SJSA1 (cell line): ENCODE measurements at places on chromosomes 4 and X. TPM values are rescaled to one million over a fixed set of nuclear protein-coding genes. Genes with fewer than 3 reads are reported as not detected.

GRCh38 chrX:119935215-119935874 is 8.2 kb downstream of the NKAP start:
- peaks cover 4% of the 10 kb centered on the region; the same call in 1 of the 2 replicates for H3K36me3 ChIP-seq
- H3K27me3 ChIP-seq, result no peaks in the 10 kb centered on the region
- DNase-seq, result no peak
- H3K27ac ChIP-seq, result no peak overlapping the region

DNA sequence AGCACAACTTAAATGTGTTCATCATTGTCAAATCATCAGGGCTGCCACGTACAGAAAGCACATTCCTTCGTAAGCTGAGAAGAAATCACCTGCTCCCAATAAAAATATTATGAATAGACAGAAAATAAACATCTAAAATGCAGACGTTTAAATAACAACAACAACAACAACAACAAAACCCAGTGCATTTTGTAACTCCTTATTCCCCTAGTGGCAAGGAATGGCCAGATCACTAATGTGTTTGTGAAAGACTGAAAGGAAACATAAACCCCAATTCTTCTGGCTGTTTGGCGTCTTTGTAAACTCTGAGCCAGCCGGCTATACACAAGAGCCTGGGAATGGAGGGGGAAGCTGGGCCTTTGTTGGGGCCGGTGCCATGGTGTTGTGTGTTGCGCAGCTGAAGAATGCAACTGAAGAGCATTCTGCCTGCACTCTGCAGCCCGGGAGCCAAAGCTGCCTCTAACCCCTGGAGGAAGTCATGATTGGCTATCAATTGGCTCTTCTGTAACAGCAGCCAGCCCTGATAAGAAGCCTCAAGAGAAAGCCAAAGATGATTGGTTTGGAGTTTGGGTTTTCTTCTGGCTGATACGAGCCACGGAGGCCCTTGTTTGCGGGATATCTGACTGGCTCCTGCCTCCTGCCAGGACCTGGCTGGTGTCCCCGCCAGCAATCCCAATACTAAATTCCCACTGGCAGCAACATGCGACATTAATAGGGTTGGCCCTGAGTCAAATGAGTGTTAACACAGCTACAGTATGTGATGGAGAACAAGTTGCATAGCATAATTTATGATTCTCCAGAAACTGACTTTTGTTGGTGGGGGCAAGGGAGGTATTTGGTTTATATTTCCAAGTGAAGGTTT is 89.7 kb upstream of the TFDP3 start:
- no peak for DNase-seq
- H3K4me1 ChIP-seq, result peaks cover 21% of the 10 kb centered on the region
- H3K4me3 ChIP-seq, result no peak overlapping the region

GRCh38 chr4:184815046-184815877 is 10.5 kb downstream of the ACSL1 start:
- no peak for DNase-seq
- H3K4me3 ChIP-seq, result no peak overlapping the region
- H3K4me1 ChIP-seq, result peaks cover 35% of the 10 kb centered on the region

GRCh38 chr4:16294455-16294854 is 68.2 kb upstream of the TAPT1 start:
- no peaks in the 10 kb centered on the region for H3K4me1 ChIP-seq
- H3K36me3 ChIP-seq, result no peaks in the 10 kb centered on the region
- no peaks in the 10 kb centered on the region for H3K27me3 ChIP-seq

DNA sequence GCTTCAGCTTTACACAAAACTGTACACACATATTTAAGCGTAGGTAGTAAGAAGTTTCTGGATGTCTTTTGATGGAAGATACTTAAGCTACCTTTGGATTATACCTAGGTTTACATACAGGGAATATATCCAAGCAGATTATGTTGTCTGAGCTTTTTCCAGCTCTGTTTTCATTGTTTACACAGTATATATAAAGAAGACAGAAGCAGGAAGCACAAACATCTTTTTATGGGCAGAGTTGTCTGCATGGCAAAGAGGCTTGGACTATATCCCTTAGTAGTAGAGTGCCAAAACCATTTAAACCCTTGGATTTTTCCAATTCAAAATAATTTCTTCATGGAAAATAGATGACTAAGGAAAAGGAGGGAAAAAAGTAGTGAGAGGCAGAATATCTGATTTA is 329.4 kb upstream of the AGA start:
- no peak for DNase-seq
- H3K27ac ChIP-seq, result no peak overlapping the region
- no peaks in the 10 kb centered on the region for H3K36me3 ChIP-seq
- H3K4me1 ChIP-seq, result no peaks in the 10 kb centered on the region
- H3K27me3 ChIP-seq, result no peaks in the 10 kb centered on the region
- no peak overlapping the region for H3K4me3 ChIP-seq

DNA sequence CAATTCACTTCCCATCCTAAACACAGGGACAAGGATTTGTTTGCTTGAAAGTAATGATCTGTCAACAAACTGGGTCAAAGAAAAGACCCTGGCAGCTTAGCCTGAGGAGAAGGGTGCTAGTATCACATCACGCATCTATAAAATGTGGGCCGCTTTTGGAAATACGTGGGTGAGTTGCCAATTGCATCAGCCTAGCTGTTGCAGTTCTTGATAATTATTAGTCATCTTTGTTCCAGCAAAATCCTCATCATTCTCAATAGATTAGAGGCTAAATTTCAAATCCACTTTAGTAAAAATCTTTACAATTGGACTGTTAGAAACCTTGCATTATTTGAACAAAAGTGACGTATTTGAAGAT is 33.6 kb upstream of the TAPT1 start:
- H3K4me3 ChIP-seq, result no peak overlapping the region
- no peaks in the 10 kb centered on the region for H3K27me3 ChIP-seq
- DNase-seq, result no peak
- no peaks in the 10 kb centered on the region for H3K4me1 ChIP-seq
- H3K36me3 ChIP-seq, result no peaks in the 10 kb centered on the region

DNA sequence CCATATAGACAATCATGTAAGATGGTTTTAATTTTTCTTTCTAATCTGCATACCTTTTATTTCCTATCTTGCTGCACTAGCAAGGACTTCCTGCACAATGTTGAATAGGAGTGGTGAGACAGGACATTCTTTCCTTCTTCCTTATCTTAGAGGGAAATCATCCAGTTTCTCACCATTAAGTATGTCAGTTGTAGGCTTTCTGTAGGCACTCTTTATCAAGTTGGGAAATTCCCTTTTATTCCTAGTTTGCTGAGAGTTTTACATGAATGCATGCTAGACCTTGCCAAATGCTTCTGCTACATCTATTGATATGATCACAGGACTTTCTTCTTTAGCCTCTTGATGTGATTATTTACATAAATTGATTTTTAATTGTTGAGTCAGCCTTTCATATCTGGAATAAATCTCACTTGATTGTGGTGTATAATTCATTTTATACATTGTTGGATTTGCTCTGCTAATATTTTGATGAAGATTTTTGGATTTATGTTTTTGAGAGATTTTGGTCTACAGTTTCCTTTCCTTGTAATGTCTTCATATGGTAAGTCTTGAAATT is 23.8 kb downstream of the RNF175 start:
- no peaks in the 10 kb centered on the region for H3K36me3 ChIP-seq
- no peak overlapping the region for H3K4me3 ChIP-seq
- H3K27ac ChIP-seq, result no peak overlapping the region
- peaks cover 4% of the 10 kb centered on the region; the same call in 1 of the 2 replicates for H3K27me3 ChIP-seq

GRCh38 chr4:139416073-139416673 is 37.7 kb upstream of the RAB33B start:
- H3K36me3 ChIP-seq, result no peaks in the 10 kb centered on the region
- no peak overlapping the region for H3K27ac ChIP-seq
- H3K27me3 ChIP-seq, result no peaks in the 10 kb centered on the region
- H3K4me1 ChIP-seq, result no peaks in the 10 kb centered on the region
- DNase-seq, result no peak

- DNase-seq, result no peak
- no peaks in the 10 kb centered on the region for H3K4me1 ChIP-seq
- no peak overlapping the region for H3K27ac ChIP-seq
- no peak overlapping the region for H3K4me3 ChIP-seq
Observed at GRCh38 chr4:156420623-156421022, 467.0 kb upstream of the CTSO start.

The WWC2 gene
- 42.5 and 55.5 TPM in 2 replicates for total RNA-seq

DNA sequence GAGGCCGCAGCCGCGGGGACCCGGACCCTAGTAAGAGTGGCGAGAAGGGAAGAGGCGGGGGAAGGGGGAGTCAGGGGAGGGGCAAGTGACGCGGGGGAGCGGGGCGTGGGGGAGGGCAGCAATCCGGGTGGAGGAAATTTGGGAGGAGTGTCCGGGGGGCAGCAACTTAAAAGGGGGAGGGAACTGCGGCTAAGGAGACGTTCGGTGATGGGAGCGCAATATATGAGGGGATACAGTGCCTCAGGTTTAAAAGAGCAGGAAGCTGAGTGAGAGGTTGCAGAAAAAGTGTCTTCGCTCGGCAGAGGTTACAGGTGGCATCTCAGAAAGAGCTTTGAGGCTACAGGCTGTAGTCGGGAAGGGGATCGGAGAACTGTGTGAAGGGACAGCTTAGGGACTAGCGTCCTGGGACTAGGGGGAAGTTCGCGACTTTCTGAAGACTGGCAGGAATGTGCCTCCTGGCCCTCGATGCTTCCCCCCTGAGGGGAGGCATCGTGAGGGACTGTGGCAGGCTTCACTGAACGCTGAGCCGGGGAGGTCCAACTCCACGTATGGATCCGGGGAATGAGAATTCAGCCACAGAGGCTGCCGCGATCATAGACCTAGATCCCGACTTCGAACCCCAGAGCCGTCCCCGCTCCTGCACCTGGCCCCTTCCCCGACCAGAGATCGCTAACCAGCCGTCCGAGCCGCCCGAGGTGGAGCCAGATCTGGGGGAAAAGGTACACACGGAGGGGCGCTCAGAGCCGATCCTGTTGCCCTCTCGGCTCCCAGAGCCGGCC is 519 bp downstream of the FOXO4 start:
- no peaks in the 10 kb centered on the region for H3K36me3 ChIP-seq
- H3K4me1 ChIP-seq, result no peaks in the 10 kb centered on the region
- DNase-seq, result no peak
- no peaks in the 10 kb centered on the region for H3K27me3 ChIP-seq
- H3K27ac ChIP-seq, result no peak overlapping the region

The S100G gene
- total RNA-seq, result not detected in 2 replicates

The ANTXR2 gene
- 57.8 and 72.0 TPM in 2 replicates for total RNA-seq

The ACE2 gene
- total RNA-seq, result 0.08 TPM in 1 of 2 replicates, not detected in the other

GRCh38 chr4:186202490-186203140 is 11.2 kb downstream of the CYP4V2 start:
- no peak overlapping the region for H3K4me3 ChIP-seq
- H3K27ac ChIP-seq, result no peak overlapping the region
- 0 out of 2 replicates have a peak, but pooled peaks cover under 1% of the 10 kb centered on the region for H3K27me3 ChIP-seq
- H3K36me3 ChIP-seq, result no peaks in the 10 kb centered on the region
- H3K4me1 ChIP-seq, result no peaks in the 10 kb centered on the region

The ALAS2 gene
- not detected in 2 replicates for total RNA-seq

The RBM41 gene
- total RNA-seq, result 9.8 and 20.4 TPM in 2 replicates

The CSN1S1 gene
- not detected in 2 replicates for total RNA-seq

The RHOXF1 gene
- total RNA-seq, result not detected in 2 replicates

DNA sequence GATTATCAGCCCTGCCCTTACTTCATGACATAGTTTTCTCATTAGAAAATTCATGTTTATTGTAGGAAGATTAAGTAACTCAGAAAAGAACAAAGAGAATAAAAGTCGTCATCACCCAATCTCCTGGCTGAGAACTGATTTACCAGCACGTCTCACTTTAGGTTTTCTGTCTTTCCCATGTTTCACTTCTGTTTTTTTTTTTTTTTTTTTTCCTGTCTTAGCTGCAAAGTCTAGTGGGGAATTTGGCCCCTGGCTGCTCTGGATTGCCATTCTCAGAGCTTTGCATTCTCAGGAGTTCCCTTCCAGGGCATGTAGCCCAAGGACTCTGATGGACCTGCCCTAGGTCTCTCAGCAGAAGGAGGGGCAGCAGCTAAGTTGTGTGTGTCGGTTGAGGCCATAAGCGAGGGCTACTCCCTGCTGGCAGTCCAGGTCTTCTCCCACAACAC is 57.8 kb downstream of the TMEM131L start:
- H3K4me3 ChIP-seq, result no peak overlapping the region
- H3K27me3 ChIP-seq, result no peaks in the 10 kb centered on the region
- H3K4me1 ChIP-seq, result peaks cover 7% of the 10 kb centered on the region
- no peak for DNase-seq
- no peak overlapping the region for H3K27ac ChIP-seq

- no peak for DNase-seq
- H3K27me3 ChIP-seq, result no peaks in the 10 kb centered on the region
- no peak overlapping the region for H3K27ac ChIP-seq
- H3K36me3 ChIP-seq, result no peaks in the 10 kb centered on the region
- H3K4me3 ChIP-seq, result no peak overlapping the region
- H3K4me1 ChIP-seq, result no peaks in the 10 kb centered on the region
Observed at GRCh38 chr4:3467601-3468031, 4.5 kb downstream of the DOK7 start.

GRCh38 chr4:110130576-110131358 is 67.6 kb downstream of the ELOVL6 start:
- H3K4me3 ChIP-seq, result no peak overlapping the region
- H3K4me1 ChIP-seq, result no peaks in the 10 kb centered on the region
- H3K27ac ChIP-seq, result no peak overlapping the region
- peaks cover 4% of the 10 kb centered on the region; the same call in 1 of the 2 replicates for H3K36me3 ChIP-seq
- no peak for DNase-seq
- H3K27me3 ChIP-seq, result no peaks in the 10 kb centered on the region
